ENCODE measurements at places on chromosomes 12 and 14. TPM values are rescaled to one million over a fixed set of nuclear protein-coding genes. Genes with fewer than 3 reads are reported as not detected.

DNA sequence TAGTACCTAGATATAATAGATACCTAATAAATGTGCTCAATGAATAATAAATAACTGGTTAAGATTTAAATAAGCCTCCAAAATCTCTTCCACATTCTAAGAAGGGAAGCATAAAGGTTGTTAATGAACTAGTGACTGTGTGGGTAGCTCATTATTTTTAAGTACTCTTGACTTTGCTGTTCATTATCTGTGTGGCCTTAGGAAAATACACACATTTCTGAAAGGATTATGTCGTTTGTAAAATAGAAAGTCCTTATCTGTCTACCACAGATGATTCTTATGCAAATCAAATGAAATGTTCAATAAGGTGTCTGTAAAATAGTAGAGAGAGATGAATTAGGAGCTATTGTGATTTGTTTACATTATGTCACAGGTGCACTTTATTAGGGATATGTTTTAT lies 119.5 kb downstream of the LRRK2 start:
- DNase-seq, result no peak

RPL10L gene
- not detected for total RNA-seq

DNA sequence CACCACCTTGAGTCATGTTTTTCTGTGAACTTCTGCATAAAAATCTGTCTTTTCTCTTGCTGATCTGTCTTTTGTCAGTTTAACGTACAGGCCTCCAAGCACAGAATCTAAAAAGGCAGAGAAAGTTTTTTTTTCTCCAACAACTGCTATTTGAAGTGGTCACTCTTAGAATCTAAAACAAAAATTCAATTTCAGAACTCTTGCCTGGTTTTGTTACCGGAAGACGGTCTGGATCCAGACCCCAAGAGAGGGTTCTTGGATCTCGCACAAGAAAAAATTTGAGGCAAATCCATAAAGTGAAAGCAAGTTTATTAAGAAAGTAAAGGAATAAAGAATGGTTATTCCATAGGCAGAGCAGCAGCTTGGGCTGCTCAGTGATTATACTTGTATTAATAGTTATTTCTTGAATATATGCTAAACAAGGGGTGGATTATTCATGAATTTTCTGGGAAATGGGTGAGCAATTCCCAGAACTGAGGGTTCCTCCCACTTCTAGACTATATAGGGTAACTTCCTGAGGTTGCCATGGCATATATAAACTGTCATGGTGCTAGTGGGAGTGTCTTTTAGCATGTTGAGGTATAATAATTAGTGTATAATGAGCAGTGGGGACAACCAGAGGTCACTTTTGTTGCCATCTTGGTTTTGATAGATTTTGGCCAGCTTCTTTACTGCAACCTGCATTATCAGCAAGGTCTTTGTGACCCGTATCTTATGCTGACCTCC lies 150.0 kb upstream of the PLEKHA5 start:
- DNase-seq, result no peak

DNA sequence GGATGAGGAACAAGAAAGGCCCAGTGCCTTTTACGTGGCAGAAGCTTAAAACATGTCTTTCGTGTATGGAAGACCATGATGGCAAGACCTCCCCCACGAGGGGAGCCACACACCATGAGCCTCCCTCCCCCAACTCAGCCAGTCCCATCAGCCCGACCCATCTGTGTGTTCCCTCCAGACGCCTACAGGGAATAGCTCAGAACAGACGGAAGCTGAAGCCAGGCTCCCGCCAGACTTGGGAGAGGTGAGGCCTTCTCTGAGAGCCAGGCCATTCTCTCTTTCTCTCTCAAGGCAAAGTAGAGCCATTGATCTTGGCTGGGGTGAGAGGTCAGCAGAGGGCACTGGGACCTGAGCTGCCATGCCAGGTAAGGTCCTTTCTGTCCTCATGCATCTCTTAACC lies 9.5 kb downstream of the REM2 start:
- DNase-seq, result no peak

GRCh38 chr12:47244835-47245234 lies 165.1 kb upstream of the AMIGO2 start:
- DNase-seq, result no peak

TMEM121 gene
- total RNA-seq, result 10.1 TPM

DNA sequence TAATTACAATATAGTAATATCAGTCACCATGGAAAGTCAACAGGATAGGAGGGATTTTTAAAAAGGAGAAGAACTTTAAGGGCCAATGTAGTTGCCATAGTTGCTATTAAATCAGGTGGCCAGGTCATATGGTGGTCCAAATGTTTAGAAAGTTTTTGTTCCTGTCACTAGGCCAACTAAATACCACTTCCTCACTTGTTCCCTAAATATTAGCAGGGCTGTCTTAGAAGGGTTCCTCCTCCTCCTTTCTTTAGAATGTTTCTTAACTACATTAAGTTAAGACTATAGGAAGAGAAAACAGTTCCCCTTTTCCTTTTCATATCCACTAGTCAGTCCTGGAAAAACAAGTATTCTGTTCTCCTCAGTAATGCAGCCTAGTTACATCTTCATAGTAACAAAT lies 50.3 kb downstream of the MON2 start:
- DNase-seq, result no peak

CLEC2A gene
- total RNA-seq, result not detected

GRCh38 chr14:61355892-61356325 lies 34.5 kb downstream of the PRKCH start:
- DNase-seq, result peak; percentile 67

DNA sequence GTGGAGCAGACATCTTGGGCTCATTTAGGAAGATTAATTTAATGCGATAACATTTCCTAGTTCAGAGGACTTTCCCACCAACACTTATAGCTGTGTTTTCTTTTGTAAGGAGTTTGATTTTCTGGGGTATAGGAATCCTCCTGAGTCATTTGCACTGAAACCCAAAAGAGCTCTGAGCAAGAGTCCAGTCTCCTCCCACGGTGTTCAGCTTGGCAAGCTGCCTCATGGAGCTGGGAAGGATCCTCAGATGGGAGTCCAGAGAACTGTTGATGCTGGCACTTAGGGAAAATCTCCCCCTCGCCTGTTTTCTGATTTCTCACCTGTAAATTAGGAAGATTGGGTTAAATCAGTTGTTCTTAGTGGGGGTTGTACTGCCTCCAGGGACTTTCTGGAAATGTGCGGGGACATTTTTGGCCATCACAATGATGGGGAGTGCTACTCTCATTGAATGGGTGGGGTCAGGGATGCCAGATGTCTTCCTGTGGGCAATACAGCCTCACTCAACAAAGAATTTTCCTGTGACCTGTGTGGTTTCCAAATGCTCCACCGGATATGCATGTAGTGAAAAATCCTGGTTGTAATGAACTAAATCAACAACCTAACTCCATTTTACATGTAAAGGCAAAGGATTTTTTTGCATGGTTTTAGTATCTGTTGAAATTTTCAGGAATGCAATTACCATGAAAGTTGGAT lies 150.6 kb downstream of the ADCK1 start:
- DNase-seq, result no peak

DNA sequence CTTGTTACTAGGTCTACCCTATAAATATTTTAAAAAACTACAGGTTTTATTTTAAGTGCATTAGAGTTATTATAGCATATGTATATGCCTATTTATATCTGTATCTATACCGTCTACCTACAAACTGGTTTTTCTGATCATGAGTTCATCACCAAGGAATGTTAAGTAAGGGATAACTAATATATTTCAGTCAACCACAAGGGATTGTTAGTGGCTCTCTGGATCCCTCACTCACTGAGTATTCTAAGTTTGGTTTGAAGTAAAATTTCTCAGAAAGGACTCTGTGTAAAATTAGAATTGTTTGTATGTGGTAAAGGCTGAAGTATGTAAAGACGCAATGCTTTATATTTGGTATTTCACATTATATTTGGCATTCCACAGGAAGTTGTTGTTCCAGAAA lies 4.8 kb downstream of the EPYC start:
- no peak for DNase-seq

DNA sequence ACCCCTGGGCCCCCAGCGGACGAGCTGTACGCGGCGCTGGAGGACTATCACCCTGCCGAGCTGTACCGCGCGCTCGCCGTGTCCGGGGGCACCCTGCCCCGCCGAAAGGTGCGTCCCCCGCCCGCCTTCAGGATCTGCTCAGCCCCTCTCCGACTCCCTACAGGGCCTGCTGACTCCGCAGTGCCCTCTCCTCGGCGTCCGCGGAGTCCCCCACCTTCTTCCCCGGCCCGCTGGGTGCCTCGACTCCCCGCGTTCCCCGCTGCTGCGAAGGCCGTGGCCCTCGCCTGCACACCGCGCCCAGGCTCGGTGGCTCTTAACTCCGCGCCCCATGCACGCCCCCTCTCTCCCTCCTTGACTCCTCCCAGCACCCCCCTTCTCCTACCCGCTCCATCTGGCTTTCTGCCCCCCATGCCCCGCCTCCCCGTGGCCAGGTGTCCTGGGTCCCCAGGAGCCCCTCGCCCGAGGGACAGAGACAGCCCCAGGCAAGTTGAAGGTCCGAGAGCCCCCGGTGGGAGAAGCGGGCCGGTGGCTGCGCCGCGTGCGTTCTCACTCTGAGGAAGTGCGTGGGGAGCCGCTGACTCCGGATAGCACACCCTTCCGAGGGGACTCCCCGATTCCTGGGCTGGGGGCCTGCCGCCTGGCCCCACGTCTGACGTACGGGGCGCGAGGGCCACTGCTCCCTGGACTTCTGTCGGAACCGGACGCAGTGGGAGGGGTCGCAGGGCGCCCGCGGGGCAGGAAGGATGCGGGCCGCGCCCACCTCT lies 594 bp downstream of the TAMALIN start:
- DNase-seq, result no peak

NELL2 gene
- total RNA-seq, result 3.5 TPM

- peak; percentile 78 for DNase-seq
These were observed 107.5 kb upstream of the FAR2 start for GRCh38 chr12:29041621-29042020.

CPNE6 gene
- not detected for total RNA-seq

- DNase-seq, result no peak
These were observed 210.6 kb upstream of the EGLN3 start for GRCh38 chr14:34161351-34162082.

DNA sequence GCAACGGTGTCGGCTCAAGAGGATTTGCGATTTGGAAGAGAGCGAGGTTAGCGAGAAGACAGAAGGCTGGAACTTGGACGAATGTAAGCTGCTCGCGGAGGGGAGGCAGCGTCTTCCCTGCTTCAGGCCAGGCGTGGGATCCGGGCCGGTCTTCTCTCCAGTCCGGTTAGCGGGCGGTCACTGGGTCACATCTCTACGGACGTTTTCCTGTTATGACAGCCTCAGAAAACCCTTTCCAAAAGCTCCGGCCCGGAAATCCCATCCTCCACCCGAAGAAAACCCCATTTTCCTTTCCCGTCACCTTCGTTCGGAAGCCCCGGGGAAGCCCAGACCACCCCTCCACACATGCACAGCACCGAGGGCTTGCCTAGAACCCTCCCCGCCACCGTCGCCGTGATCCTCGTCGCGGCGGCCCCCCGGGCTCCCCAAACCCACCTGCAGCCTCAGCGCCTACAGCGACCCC lies 268 bp downstream of the NDUFB1 start:
- DNase-seq, result no peak

GRCh38 chr12:29625359-29625953 lies 128.0 kb upstream of the OVCH1 start:
- no peak for DNase-seq

TOMM20L gene
- total RNA-seq, result not detected

NGB gene
- total RNA-seq, result not detected

DNA sequence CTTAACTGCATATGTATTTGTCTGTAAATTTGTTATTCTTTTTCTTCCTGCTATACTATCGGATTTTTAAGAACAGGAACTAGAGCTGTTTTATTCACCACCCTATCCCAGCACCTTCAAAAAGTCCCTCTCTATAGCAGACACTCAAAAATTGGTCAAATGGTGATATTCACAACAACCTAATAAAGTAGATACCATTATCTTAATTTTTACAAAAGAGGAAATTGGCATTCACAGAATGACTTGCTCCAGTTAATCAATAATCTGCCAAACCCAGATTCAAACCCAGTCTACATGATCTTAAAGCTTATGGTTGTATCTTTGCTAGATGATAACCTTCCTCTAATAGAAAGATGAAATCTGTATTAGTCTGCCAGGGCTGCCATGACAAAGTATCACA lies 426.6 kb downstream of the EGLN3 start:
- DNase-seq, result no peak

PROX2 gene
- total RNA-seq, result not detected

GRCh38 chr12:53670971-53671370 lies 4.9 kb downstream of the ATP5MC2 start:
- DNase-seq, result no peak

- DNase-seq, result no peak
These were observed 184.5 kb downstream of the MON2 start for GRCh38 chr12:62651138-62651537.

GRCh38 chr14:32865827-32866376 lies 72.8 kb upstream of the NPAS3 start:
- no peak for DNase-seq

- DNase-seq, result no peak
These were observed 1.9 kb downstream of the SRGAP1 start for GRCh38 chr12:63846238-63846967.

- no peak for DNase-seq
These were observed 383.0 kb downstream of the PCNX1 start for GRCh38 chr14:71290301-71290700.

DNA sequence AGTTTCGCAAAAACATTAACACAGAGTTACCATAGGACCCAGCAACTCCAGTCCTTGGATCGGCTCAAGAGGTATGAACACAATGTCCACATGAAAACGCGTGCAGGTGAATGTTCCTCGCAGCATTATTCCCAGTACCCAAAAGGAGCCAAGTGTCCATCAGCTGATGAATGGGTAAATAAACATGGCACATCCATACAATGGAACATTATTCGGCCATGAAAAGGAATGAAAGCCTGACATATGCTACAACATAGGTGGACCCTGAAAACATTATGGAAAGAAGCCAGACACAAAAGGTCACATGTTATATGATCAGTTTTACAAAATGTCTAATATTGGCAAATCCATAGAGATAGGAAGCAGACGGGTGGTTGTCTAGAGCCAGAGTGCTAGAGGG lies 9.1 kb downstream of the RILPL1 start:
- no peak for DNase-seq

GRCh38 chr12:96108321-96108720 lies 72.9 kb upstream of the LTA4H start:
- no peak for DNase-seq

WNT1 gene
- total RNA-seq, result not detected

DNA sequence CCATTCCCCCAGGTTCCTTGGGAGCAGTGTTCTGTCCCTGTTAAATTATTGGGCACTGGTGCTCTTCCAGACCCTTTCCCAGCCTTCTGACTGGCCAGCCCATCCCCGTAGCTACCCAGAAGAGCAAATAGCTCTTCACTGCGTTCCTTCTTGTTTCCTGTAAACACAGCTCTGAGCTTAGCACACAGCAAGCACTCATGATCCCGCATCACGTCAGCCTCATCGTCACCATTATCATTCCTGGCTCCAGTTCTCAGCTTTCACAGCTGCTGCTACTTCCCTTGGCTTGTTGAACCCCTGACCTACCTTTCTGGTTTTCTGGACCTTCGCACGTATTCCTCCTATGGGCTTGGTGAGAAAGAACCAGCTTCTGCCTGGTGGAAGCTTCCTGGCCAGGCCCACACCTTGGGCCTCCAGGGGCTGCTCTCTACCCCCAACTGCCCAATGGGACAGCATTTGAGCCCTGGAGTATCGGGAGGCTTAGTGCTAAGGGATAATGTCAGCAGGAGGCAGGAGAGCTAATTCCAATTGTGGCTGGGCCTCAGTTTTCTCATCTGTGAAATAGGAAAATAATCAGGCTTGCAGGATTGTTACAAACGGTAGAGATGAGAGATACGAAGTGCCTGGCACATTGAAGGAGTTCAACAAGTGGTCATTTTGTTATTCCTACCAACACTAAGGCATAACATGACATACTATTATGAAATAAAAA lies 22.6 kb upstream of the PAPOLA start:
- DNase-seq, result no peak
